ENCODE measurements at places on chromosomes 2 and 18.

DNA sequence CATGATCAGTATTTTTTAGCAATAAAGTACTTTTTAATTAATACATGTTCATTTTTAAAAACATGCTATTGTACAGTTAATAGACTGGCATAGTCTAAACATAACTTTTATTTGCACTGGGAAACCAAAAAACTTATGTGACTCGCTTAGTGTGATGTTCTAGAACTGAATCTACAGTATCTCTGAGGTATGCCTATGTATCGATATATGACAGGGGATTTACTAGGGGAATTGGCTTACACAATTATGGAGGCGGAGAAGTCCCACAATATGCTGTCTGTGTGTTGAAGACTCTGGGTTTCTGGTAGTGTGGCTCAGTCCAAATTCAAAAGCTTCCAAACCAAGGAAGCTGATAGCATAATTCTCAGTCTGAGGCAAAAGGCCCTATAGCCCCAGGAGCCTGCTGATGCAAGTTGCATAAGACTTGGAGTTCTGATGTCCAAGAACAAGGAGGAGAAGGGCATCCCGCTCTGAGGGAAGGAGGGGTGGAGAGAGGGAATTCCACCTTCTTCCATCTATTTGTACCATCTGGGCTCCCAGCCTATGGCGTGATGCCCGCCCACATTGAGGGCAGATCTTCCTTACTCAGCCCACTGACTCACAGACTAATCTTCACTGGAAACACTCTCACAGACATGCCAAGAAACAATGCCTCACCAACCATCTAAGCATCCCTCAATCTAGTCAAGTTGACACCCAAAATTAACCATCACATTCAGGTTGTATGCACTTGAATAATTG, 27.5 kb downstream of the ZNF638 start:
- DNase-seq: no peak

DNA sequence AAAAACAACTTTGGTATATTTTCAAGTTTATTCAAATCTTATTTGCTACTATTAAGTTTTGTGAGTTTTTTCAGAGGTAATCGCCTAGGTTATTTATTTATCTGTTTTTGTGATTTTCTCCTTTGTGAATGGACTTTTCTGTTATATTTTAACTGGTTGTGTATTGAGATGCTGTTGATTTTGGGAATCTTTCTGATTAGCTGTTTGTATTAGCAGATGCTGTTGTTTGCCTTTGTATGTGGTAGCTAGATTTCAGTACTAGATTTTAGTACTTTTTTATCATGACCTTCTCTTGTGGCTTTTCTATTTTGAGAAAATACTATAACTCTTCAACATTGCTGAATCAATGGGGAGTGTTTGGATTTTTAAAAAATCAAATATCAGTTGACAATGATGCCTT, 42.4 kb downstream of the TSHZ1 start:
- no peak for DNase-seq

DNA sequence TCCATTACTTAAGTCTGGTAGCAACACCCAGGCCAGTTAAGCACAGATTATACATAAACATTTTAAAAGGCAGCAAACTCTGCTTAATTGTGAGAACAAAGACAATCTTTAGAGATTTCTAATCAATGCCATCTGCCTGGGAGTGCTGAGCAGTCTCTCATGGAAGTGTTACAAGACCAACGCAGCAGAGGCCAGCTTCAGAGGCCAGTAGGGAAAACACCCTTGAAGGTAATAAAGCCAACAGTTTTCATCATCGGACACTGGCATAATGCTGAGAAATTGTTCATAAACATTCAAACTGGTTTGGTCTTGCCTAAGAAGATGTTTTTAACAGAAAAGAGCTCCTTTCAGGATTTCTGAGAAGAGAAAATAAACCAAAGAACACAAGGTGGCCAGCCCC, 35.0 kb downstream of the EPB41L3 start:
- DNase-seq: no peak

DNA sequence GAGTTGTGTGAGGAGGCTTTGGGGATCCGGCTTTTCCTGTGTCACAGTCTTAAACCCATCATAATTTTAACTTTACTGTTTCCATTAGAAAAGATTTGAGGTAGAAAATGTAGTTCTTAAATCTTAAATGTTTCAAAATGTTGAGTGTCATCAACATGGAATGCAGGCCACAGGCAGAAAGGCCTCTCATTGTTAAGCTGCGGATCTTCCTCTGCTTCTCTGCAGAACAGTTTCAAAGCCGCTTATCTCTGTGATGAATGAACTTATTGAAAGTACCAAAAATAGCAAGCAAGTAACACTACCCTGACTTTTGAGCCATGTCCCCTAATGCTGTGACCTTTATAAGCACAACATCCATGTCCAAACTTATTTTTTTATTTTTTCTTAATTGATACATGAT, 1645.8 kb downstream of the DPP10 start:
- DNase-seq: no peak

DNA sequence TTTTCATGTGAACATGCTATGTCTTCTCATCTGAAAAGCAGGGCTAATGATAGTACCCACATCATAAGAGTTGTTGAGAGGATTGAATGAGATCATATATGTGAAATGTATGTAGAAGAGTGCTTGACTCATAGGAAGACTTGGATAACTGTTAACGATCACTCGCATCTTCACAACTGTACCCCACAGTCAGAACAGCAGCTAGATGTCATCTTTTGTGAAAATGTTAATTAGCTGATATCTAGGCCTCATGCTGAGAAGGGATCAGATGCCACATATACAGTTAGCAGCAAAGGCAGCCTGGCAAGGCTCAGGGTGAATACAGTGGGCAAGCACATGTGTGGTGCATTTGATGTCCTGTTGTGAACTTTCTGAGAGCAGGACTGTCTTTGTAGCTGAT, 24.2 kb downstream of the MAP3K20 start:
- peak; percentile 16 for DNase-seq

- no peak for DNase-seq
Measured at GRCh38 chr2:196464311-196464710, 175.2 kb upstream of the CCDC150 start.

DNA sequence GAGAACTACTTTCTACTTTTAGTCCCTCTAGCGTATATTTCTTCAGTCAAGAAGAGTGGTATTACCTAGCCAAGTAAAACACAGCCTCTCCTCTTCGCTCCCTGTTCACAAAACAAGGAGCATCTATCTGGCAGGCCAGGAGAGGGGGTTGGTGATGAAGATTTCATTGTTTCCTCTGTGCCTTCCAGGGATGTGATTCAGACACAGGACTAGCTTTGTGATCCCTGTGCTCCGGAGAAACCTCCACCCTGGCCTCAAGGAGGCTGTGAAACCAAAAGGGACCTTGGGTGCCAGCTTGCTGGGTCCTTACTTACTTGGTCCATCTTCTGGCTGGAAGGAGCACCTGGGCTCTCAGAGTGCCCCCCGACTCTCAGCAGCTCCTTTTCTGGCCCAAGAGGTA, 5.7 kb downstream of the RHOB start:
- no peak for DNase-seq

- DNase-seq: peak; percentile 51
Measured at GRCh38 chr18:13382366-13382953, 163.9 kb downstream of the LDLRAD4 start.

DNA sequence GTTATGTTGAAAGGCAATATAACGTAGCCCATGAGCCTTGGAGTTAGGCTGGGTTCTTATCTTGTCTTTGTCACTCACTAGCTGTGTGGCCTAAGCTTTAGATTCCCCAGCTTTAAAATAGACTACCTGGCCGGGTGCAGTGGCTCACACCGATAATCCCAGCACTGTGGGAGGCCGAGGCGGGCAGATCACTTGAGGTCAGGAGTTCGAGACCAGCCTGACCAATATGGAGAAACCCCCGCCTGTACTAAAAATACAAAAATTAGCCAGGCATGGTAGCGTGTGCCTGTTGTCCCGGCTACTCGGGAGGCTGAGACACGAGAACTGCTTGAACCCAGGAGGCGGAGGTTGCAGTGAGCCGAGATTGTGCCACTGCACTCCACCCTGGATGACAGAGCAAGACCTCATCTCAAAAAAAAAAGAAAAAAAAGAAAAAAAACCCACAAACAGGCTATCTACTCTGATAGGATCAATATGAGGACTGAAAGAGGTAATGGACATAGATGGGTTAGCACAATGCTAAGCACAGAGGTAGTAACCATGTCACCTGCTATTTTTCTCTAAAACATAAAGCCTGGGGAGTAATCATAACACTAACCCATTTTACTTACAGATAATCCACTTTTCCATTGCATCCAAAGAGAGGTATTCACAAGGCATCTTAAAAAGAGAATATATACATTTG, 43.9 kb downstream of the NCKAP1 start:
- no peak for DNase-seq

- DNase-seq: no peak
Measured at GRCh38 chr2:238699307-238700116, 148.4 kb upstream of the TWIST2 start.

DNA sequence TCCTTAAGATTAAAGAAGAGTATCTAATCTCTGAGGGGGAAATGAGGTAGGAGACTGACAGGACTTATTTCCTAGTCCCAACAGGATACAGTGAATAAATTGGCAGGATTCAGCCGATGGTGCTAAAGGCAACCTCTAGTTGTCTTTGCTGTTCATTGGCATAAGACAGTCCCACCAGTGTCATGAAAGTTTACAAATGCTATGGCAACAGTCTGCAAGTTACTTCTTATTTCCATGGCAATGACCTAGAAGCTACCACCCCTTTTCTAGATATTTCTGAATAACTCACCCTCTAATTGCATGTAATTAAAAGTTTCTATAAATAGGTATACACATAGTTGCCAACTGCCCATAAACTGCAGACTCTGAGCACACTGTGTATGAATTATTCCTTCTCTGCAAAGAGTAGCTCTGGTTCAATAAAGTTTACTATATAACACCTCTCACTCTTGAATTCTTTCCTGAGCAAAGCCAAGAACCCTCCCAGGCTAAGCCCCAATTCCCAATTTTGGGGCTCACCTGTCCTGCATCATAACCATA, 172.7 kb upstream of the LRATD1 start:
- DNase-seq: no peak

DNA sequence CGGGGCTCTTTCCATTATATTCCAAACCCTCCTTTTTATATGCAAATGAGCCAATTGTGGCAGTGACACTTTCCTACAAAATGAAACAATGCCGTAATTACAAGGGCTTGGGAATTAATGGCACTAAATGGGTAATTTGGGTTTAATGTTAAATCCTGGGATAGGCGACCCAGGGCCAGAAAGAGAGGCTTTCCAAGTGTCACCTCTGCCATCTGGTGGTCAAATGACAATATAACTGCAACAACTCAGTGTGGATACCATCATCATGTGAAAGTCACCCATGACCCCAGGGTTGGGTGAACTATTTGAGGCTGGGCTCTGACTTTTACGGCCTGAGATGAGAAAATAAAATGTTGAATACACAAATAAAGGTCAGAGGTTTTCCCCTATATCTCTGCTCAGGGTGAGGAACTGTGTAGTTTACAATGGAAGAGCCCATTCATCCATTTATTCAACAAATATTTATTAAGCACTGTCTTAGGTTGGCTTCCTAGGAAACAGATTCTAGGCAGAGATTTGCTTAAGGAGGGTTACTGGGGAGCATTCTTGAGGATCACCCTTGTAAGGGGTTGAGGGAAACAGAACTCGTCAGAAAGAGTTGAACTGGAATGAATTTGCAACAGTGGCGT, 13.6 kb upstream of the THADA start:
- peak; percentile 65 for DNase-seq

DNA sequence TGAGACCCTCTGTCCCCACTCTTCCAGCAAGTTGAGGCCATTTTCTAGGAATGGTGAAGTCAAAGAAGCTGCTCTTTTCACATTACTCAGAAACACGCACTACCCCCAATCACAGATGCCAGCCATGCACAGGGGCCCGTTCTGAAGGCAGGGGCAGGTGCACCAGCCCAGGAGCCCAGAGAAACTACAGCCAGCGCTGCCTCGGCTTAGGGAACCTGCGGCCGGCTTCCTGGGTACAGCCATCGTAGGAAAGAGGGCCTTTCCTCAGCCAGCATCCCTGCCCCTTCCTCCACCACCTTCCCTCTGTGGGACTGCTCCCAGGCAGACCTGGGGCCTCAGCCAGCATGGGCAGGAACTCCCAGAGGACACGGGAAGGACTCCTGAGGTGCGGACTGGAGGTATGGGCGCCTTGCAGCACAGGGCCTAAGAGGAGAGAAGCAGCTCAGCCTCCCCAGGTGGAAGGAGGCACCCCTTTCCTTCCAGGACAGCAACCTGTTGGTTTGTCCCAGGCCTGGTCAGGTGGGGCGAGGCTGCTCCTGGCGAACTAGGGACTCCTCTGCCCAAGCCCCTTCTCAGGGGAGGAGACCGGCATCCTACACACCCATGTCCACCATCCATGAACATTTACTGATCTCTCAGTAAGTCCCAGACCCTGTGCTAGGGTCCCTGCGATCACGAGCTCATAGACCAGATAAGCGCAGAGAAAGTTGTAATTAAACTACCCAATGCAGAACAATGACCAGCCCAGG, 99.0 kb upstream of the ID2 start:
- no peak for DNase-seq

DNA sequence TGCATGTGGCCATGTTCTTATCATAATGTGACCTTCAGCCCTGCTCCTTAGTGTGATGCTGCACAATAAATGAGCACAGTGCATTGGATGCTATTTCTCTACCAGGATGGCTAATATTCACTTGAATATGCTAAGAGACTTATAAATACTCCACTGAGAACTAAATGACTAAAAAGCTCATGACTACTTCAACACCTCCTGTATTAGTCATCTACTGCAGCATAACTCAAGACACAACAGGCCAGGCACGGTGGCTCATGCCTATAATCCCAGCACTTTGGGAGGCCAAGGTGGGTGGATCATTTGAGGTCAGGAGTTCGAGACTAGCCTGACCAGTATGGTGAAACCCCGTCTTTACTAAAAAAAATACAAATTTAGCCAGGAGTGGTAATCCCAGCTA, 213.4 kb downstream of the RND3 start:
- no peak for DNase-seq

DNA sequence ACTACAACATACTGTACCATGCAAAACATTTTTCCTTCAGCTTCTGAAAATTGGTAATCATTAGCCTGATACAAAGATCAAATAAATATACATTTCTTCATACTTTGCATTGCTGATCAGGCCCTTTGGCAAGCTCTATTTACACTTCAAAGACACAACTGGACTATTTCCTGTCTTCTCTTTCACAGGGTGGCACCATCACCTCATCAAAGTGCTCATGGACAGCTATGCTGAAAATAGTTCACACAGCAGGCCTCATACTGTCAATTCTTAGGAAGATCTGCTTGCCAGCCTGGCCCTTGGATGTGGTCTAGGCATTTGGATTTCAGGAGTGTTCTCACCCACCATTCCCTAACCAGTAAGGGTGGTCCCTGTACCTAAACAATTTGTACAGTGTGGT, 33.9 kb downstream of the FBXO15 start:
- no peak for DNase-seq

DNA sequence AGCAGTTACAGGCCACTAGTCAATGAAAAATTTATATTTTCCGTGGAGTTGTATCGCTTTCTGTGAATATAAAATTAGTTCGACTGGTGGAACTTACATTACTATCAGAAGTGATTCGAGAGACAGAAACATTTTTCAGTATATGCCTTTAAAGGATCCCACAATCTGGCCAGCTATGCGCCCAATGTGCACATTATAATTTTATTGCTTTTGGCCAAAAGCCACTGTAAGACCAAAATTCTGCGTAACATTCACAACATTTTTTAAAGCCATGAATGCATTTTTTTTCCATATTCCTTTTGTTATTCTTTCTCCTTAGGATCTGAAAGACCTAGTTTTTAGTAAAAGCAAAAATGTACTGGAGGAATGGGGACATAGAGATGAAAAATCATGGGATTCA, 131.0 kb upstream of the CHAC2 start:
- no peak for DNase-seq
